ENCODE measurements at places on chromosomes 1 and 21. TPM values are rescaled to one million over a fixed set of nuclear protein-coding genes. Genes with fewer than 3 reads are reported as not detected.

DNA sequence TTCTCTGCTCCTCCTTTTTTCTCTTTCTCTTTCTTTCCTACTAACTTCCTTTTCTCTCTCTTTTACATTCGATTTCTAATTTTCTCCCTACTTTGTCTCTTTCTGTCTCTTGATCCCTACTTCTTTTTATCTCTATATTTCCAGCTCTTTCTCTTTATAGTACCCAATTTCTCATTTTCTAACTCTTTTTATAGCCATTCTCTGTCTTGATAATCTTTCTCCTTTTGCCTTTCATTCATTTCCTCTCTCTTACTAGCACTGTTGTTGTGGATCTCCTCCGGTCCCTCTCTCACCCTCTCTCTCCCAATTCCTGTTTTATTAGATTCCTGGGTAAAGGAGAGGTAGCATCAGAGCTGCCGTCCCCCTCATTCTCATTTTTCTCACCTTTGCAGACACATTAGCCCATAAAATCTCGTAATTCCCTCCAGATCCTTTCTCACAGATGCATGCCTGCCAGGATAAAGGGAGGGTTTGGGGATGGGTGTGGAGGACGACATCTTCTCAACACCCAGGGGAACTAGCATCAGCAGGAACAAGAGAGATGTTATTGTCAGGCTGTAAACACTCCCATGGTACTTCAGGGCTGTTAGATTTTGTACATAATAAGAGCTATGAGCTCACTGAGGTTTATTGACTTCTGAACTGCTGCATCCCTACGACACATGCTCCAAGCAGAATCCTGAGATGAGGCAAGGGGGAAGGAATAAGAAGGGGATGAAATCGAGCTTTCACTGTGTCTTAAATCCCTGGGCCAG, 159.0 kb upstream of the GALNT2 start:
- no peaks in the 10 kb centered on the region for H3K36me3 ChIP-seq
- DNase-seq: no peak
- no peaks in the 10 kb centered on the region for H3K4me1 ChIP-seq
- H3K27me3 ChIP-seq: peaks cover 50% of the 10 kb centered on the region

PWP2 gene
- 11.2 TPM for total RNA-seq

AMY1B gene
- total RNA-seq: not detected

MPZL1 gene
- 164 TPM for total RNA-seq

FAM43B gene
- not detected for total RNA-seq

GRCh38 chr1:192260076-192260475, 56.7 kb upstream of the RGS21 start:
- no peaks in the 10 kb centered on the region for H3K36me3 ChIP-seq
- H3K4me3 ChIP-seq: no peak overlapping the region
- no peaks in the 10 kb centered on the region for H3K27me3 ChIP-seq
- DNase-seq: no peak

GRCh38 chr1:38915352-38915948, 26.2 kb downstream of the RHBDL2 start:
- no peaks in the 10 kb centered on the region for H3K4me1 ChIP-seq
- H3K27ac ChIP-seq: no peak overlapping the region
- no peak for DNase-seq
- H3K4me3 ChIP-seq: no peak overlapping the region
- no peaks in the 10 kb centered on the region for H3K36me3 ChIP-seq
- no peaks in the 10 kb centered on the region for H3K27me3 ChIP-seq

ETV3 gene
- total RNA-seq: 35.0 TPM

FAM72A gene
- 21.8 TPM for total RNA-seq

DNA sequence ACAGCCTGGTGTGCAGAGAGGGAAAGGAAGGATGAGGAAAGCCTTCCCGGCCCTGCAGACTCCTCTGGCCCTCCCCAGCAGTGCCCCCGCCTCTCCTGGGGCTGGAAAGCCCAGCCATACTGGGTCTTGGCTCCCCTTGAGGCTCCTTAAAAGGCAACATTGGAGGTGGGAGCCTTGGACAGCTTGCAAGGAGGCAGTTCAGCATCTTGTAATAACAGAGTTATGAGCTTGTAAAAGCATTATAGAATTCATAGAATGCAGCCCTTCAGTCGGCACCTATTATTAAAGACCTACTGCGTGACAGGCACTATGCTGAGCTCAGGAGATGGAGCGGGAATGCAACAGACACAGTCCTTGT, 4.2 kb downstream of the TINAGL1 start:
- no peaks in the 10 kb centered on the region for H3K27me3 ChIP-seq
- H3K4me1 ChIP-seq: peaks cover 40% of the 10 kb centered on the region

SLFNL1 gene
- 0.28 TPM for total RNA-seq

GRCh38 chr1:52055866-52056162, 281 bp upstream of the BTF3L4 start:
- no peaks in the 10 kb centered on the region for H3K27me3 ChIP-seq
- no peak for DNase-seq
- H3K36me3 ChIP-seq: peaks cover 17% of the 10 kb centered on the region

DNA sequence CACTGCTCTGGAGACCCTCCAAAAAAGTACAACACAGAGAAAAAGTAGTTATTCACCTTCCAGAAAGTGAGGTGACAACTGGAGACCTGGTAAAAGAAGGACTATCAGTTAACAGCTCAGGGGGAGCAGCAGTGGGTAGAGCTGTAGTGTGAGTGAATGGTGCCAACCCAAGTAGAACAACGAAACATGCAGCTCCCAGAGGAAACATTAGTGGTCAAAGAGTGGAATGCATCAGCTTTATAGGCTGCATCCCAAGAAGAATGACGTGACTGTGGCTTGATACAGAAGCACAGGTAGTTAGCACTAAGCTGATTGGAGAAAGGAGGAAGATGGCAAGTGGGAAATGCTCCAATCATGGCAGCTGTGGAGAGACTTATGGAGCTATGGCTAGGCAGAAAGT, 275.7 kb upstream of the CAMK1G start:
- no peak overlapping the region for H3K4me3 ChIP-seq
- no peaks in the 10 kb centered on the region for H3K4me1 ChIP-seq
- H3K27me3 ChIP-seq: peaks cover 35% of the 10 kb centered on the region
- no peak for DNase-seq
- no peaks in the 10 kb centered on the region for H3K36me3 ChIP-seq
- no peak overlapping the region for H3K27ac ChIP-seq

DNA sequence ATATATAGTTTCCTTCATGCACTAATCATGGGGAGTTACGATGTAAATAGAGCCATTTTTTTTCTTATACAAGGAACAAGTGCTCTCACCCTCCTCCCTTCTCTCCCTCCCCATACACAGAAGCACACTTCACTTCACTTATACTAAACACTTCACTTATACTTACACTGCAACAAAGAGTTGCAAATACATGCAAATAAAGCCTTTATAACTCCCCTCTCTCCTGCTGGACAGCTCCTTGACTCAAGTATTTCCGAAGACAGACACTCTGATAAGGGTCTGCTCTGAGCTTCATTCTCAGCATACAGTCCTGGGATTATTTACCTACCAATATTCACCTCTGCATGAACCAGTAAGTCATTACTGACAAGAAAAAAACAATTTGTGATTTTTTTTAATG, 35.6 kb upstream of the ERG start:
- H3K27me3 ChIP-seq: peaks cover 79% of the 10 kb centered on the region
- DNase-seq: no peak
- H3K27ac ChIP-seq: no peak overlapping the region

RIPK4 gene
- total RNA-seq: 22.3 TPM

Data from MCF 10A (cell line).